ENCODE measurements at places on chromosomes 1 and 21. TPM values are rescaled to one million over a fixed set of nuclear protein-coding genes. Genes with fewer than 3 reads are reported as not detected.
A peak's percentile ranks its signal among the peaks of the same experiment; 100 is the strongest.

- H3K36me3 ChIP-seq: no peaks in the 10 kb centered on the region
- no peak for DNase-seq
- H3K4me1 ChIP-seq: no peaks in the 10 kb centered on the region
- no peaks in the 10 kb centered on the region for H3K27me3 ChIP-seq
- no peak overlapping the region for H3K4me3 ChIP-seq
These were observed 151.0 kb upstream of the C1orf87 start for GRCh38 chr1:60224523-60224922.

DNA sequence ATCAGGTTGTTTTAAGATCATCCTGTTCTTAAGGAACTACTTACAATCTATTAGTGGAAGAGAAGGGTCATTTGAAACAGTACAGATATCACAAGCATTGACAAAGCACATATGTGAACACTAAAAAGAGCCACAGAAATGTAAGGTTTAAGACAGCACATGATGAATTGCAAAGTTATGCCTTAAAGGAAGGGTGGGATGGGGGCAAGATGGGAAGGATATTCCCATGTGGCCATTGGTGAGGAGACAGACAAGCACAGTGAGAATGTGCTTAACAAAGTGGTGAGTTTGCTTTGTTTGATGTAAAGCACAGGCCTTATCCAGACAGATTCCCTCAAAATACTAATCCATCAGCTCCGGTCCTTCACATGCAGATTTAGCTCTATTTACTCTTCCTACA lies 151.6 kb upstream of the IVNS1ABP start:
- H3K27ac ChIP-seq: no peak overlapping the region
- no peaks in the 10 kb centered on the region for H3K27me3 ChIP-seq
- no peaks in the 10 kb centered on the region for H3K4me1 ChIP-seq
- no peak overlapping the region for H3K4me3 ChIP-seq

Gene LRP8
- 68.1 TPM for total RNA-seq

DNA sequence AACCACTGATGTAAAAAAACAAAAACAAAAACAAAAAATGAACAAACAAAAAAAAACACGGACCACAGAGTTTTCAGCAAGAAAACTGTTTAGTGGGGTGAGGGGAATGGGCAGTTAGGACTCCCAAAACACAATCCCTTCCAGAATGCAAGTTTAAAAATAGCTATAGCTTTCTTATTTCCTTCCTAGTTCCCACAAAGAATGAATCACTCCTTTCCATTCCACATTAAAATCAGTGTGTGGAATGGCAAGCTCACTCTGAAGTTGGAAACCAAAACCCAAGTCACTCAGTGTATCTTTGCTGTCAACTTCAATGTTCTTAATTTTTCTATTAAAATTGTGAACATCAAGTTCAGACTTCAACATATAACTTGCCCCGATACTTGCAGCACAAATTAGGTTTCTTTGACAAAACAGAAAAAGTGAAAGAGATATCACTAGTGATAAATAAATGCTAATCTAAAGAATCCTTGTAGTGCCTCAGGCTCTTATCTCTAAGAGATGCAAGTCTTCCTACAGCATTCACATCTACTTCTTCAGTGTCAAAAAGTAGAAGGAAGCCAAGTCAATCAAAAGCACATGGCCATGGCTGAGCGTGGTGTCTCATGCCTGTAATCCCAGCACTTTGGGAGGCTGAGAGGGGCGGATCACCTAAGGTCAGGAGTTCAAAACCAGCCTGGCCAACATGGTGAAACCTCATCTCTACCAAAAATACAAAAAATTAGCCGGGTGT lies 45.5 kb downstream of the TOR3A start:
- H3K36me3 ChIP-seq: peaks cover 4% of the 10 kb centered on the region
- no peaks in the 10 kb centered on the region for H3K4me1 ChIP-seq
- DNase-seq: no peak

- DNase-seq: no peak
- no peak overlapping the region for H3K4me3 ChIP-seq
- no peak overlapping the region for H3K27ac ChIP-seq
These were observed 254.2 kb downstream of the PAPPA2 start for GRCh38 chr1:176717066-176717750.

- H3K4me3 ChIP-seq: no peak overlapping the region
- H3K36me3 ChIP-seq: no peaks in the 10 kb centered on the region
- no peaks in the 10 kb centered on the region for H3K4me1 ChIP-seq
- no peak for DNase-seq
- no peak overlapping the region for H3K27ac ChIP-seq
- no peaks in the 10 kb centered on the region for H3K27me3 ChIP-seq
These were observed 631.4 kb downstream of the SMYD3 start for GRCh38 chr1:245875581-245876261.

GRCh38 chr1:202615501-202616354 lies 94.5 kb downstream of the SYT2 start:
- H3K27me3 ChIP-seq: no peaks in the 10 kb centered on the region
- DNase-seq: no peak
- H3K27ac ChIP-seq: no peak overlapping the region

DNA sequence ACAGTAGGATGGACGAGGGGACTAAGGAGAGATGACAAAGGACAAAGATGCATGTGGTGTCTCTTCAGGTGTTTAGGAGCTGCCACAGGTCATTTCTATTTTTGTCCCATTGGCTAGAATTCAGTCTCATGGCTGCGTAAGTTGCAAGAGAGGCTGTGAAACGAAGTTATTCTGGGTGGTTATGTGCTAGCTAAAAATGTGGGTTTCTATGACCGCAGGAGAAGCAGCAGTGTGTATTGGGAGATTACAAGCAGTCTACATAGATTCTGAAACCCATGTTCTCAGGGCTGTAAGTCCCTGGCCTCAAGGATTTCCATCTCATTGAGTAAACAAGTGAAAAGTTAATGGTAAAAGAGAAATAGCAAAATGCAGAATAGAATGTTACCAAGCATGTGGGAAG lies 110.7 kb downstream of the SPATA46 start:
- H3K36me3 ChIP-seq: no peaks in the 10 kb centered on the region
- DNase-seq: no peak
- H3K4me3 ChIP-seq: no peak overlapping the region
- no peak overlapping the region for H3K27ac ChIP-seq
- H3K4me1 ChIP-seq: no peaks in the 10 kb centered on the region
- H3K27me3 ChIP-seq: no peaks in the 10 kb centered on the region

DNA sequence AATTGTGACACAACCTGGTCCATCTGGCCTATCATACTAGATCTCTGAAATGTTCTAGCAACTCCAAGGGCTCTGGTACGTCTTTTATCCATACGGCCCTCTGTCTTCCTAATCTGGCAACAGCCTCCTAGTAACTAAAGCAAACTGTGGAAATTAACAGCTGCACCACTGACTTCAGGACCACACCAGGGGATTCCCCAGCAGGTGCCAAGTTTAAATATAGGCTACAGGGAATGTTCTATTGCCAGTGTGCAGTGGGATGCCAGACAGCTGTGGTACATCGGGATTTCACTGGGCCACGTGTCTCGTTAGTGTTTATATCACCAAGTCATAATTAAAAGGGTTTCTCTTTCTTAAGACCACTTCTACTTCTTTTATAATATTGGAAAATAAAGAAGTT lies 94.3 kb downstream of the RGS2 start:
- H3K36me3 ChIP-seq: no peaks in the 10 kb centered on the region
- no peaks in the 10 kb centered on the region for H3K27me3 ChIP-seq
- H3K27ac ChIP-seq: no peak overlapping the region
- no peaks in the 10 kb centered on the region for H3K4me1 ChIP-seq

GRCh38 chr21:25298512-25299491 lies 308.5 kb downstream of the MRPL39 start:
- H3K4me1 ChIP-seq: no peaks in the 10 kb centered on the region
- H3K27ac ChIP-seq: no peak overlapping the region
- H3K4me3 ChIP-seq: no peak overlapping the region
- no peaks in the 10 kb centered on the region for H3K27me3 ChIP-seq
- H3K36me3 ChIP-seq: no peaks in the 10 kb centered on the region

DNA sequence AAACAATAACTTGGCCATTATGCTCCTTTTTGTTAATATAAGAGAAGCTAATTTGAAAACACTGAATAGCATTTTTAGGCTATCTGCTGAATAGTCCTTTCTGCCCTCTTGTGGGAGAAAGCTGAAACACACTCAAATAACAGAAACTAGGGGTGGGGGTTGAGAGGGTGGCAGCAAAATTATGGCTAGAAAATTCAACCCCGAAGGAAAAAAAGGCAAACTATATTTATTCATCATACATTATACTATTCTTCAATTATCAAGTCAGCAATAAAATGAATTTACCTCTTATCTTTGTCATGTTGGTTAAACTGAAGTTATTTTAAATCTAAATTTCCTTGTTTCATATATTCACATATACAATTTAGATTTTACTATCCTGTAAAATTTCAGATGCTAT lies 255.9 kb downstream of the FAF1 start:
- DNase-seq: no peak
- H3K4me3 ChIP-seq: no peak overlapping the region
- H3K27ac ChIP-seq: no peak overlapping the region
- no peaks in the 10 kb centered on the region for H3K27me3 ChIP-seq
- H3K36me3 ChIP-seq: no peaks in the 10 kb centered on the region
- H3K4me1 ChIP-seq: peaks cover 3% of the 10 kb centered on the region

DNA sequence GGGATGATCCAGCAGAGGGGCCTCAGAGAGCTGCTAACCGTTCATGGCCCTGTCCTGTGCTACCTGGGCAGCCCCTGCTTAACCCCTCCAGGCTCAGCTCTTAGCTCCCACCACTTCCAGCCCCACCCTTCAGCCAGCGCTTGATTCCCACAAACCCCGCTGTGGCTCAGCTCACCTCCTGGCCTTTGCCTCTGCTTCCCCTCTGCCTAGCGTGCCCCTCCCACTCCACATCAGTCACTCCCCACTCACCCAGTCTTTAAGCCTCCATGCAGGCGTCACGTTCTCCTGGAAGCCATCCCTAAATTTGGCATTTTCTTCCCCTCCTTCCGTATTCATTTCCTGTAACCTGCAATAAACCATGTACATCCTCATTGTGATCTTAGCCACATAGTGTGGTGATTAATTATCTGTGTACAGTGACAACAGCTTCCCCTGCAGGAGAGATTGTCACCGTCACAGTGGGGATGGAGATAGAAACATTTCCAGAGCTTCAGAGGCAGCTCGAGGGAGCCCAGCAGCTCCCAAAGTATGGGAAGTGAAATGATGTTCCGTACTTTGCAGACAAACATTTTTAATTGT lies 65.5 kb downstream of the EPHB2 start:
- no peak for DNase-seq
- H3K4me1 ChIP-seq: 0 out of 2 replicates have a peak, but pooled peaks cover 4% of the 10 kb centered on the region

DNA sequence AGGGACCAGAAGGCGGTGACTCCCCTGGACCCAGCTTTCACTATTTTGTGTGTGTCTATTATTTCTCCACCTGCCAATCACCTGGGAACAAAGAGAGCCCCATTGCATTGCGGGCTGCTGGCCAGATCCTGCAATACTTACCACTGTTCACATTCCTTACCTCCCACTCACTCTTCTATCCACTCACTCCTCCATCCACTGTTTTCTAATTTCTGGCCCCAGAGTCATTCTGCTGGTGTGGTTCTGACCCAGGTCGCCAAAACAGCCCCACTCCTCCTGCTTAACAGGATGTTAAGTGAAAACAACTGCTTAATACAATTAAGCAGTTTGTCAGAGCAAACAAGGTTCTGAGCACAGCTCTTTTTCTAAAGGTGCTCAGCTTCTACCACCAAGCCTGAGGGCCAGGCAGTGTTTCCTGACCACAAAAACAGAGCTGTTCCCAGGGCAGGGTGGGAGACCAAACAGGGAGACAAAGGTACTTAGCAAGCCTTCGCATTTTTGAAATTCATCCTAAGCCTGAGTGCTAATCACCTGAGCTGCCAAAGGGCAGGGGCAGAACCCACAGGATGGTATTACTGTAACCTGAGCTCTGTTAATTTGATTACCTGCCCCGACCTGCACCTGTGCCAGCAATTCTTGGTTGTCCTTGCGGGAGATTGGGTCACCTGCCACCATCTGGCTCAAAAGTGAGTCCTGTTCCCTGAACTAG lies 38.5 kb upstream of the EFCAB14 start:
- no peaks in the 10 kb centered on the region for H3K36me3 ChIP-seq
- peak overlapping the region; percentile 47 for H3K27ac ChIP-seq
- DNase-seq: peak; percentile 53
- H3K4me3 ChIP-seq: no peak overlapping the region
- H3K4me1 ChIP-seq: peaks cover 10% of the 10 kb centered on the region
- H3K27me3 ChIP-seq: no peaks in the 10 kb centered on the region

Gene DNALI1
- total RNA-seq: 9.5 TPM

DNA sequence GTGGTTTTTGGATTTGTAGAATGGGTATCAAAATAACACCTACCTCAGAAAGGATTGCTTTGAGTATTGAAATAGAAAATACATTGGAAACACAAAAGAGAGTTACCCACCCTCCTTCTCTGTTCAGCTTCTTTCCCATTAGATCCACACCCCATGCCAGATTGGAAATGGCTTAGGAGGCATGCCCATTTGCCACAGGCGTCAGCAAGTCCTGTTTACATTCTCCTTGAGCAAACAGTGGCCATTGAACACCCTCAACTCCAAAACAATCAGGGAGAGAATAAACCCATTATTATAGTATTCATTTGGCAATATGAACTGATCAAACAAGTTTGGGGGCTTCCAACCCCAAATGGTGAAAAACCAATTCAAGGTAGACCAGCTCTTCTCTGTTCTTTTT lies 2.4 kb downstream of the ELAPOR1 start:
- no peak overlapping the region for H3K4me3 ChIP-seq
- H3K27me3 ChIP-seq: peaks cover 32% of the 10 kb centered on the region
- H3K27ac ChIP-seq: no peak overlapping the region
- H3K36me3 ChIP-seq: no peaks in the 10 kb centered on the region

DNA sequence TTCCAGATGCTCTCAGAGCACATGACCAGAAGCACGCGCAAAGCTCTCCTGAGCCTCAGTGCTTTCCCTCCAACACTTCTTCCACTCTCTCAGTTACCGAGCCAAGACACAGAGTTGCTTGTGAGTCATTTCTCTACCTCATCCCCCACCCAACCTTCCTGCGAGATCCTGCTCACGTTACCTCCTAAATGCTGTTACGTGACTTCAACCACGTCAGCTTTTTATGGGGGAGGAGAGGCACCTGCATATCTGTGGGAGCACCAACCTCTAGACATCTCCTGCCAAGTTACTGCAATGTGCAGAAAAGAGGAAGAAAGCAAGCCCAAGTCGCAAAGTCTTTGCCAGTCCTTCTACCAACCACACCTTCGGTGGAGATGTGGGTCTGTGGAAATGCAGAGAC lies 27.2 kb upstream of the ERG start:
- no peak overlapping the region for H3K4me3 ChIP-seq
- H3K36me3 ChIP-seq: no peaks in the 10 kb centered on the region
- no peaks in the 10 kb centered on the region for H3K4me1 ChIP-seq
- no peak for DNase-seq
- no peaks in the 10 kb centered on the region for H3K27me3 ChIP-seq

DNA sequence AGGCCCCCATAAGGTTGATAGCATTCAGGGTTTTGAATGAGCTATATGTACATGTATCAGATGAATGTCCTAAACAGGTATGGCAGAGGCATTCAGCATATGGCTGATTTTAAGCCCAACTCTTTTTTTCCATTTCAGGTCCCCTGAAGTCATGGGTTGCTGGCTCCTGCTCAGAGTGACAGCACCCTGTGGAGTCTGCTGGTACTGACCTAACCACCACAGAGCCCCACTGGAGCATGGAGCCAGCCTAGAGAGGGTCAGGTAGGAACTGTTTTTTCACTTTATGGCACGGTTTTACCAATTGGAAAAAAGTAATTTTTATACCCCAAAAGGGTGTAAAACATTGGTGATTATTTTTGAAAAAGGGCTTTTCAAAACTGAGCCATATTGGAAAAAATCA lies 82.5 kb upstream of the MPC2 start:
- H3K27ac ChIP-seq: no peak overlapping the region
- peaks cover 11% of the 10 kb centered on the region for H3K36me3 ChIP-seq
- DNase-seq: no peak
- H3K4me3 ChIP-seq: no peak overlapping the region
- H3K27me3 ChIP-seq: no peaks in the 10 kb centered on the region
